Left lobe of liver (tissue), 2 donors: ENCODE measurements at places on chromosomes 3 and 15.
A peak's percentile ranks its signal among the peaks of the same experiment; 100 is the strongest.

DNA sequence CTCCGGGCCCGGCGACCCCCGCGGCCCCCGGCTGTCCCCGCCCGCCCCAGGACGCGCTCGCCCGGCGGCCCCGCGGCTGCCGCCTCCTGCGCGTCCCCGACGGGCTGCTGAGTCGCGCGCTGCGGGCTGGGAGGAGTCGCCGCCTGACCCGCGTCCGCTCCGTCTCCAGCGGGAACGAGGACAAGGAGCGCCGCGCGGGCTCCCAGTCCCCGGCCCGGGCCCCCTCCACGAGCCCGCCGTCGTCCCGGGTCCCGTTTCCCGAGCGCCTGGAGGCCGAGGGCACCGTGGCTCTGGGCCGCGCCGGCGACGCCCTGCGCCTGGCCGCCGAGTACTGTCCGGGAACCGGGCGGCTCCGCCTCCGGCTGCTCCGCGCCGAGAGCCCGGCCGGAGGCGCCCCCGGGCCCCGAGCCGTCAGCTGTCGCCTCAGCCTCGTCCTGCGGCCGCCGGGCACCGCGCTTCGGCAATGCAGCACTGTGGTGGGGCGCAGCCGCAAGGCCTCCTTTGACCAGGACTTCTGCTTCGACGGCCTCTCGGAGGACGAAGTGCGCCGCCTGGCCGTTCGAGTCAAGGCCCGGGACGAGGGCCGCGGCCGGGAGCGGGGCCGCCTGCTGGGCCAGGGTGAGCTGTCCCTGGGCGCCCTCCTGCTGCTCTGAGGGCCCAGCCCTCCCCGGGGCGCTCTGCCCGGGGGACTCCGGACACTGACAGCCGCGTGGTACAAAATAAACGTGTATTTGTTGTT lies 1.5 kb downstream of the C2CD4A start:
- DNase-seq, result peak; percentile 65

- DNase-seq, result no peak
Measured at GRCh38 chr3:73144276-73144675, 82.8 kb downstream of the EBLN2 start.

DNA sequence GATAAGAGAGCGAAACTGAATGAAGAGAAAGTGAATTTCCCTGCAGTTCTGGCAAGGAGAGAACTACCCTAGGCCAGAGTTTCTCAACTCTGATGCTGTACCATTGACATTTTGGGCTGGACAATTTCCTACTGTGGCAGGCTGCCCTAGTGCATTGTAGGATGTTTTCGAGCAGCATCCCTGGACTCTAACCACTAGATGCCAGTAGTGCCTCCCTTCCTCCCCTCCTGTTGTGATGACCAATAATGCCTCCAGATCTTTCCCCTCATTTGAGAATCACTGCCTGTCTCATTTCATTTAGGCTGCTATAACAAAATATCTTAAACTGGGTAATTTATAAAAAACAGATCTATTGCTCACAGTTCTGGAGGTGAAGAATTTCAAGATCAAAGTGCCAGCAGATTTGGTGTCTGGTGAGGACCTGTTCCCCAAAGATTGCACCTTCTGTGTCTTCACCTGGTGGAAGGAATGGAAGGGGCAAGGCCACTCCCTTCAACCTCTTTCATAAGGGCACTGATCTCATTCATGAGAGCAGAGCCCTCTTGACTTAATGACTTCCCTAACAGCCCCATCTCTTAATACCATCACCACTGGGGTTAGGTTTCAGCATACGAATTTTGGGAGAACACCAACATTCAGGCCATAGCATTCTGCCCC lies 188.9 kb upstream of the MEIS2 start:
- DNase-seq, result peak; percentile 75

- no peak for DNase-seq
Measured at GRCh38 chr3:13213911-13214846, 140.9 kb upstream of the IQSEC1 start.

DNA sequence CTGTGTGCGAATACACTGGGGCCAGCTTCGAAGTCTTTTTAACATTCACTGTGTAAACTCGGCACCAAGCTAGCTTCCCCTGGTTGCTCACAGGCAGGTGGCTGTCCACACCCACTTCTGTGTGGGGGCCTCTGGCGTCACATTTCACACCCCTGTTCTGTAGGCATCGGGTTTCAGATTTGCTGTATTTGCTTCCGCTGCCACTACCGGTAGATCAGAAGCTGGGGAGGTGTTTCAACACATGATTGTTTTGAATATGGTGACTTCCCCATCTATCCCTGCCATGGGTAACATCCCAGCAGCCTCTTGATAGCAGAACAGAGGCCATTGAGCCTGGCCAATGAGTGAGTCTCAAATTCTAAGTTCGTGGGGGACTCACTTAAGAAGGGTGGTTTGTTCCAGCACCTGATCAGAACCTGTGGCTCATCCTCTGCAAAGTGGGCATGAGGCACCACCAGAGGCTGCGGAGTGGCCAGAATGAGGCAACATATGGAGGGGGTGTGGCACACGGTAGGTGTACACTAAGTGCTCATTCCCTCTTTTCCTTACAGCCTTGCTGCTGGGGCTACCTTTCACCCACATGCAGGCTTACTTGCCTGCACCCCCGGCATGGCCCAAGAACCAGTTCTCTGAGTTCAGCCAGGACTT lies 61.5 kb downstream of the IQSEC1 start:
- DNase-seq, result no peak

- no peak for DNase-seq
Measured at GRCh38 chr3:17136136-17136721, 251.5 kb downstream of the PLCL2 start.

GRCh38 chr3:162041622-162042021 lies 545.0 kb downstream of the OTOL1 start:
- no peak for DNase-seq

- peak; percentile 100 for DNase-seq
Measured at GRCh38 chr3:88058581-88059379, at the start of the genes CGGBP1 and ZNF654. TSS of gene CGGBP1 (minus strand) at chr3:88059005. CDS start at chr3:88055976, 3,029 bp downstream. TSS of gene ZNF654 (plus strand) at chr3:88059255. CDS start at chr3:88059320, 65 bp downstream.

DNA sequence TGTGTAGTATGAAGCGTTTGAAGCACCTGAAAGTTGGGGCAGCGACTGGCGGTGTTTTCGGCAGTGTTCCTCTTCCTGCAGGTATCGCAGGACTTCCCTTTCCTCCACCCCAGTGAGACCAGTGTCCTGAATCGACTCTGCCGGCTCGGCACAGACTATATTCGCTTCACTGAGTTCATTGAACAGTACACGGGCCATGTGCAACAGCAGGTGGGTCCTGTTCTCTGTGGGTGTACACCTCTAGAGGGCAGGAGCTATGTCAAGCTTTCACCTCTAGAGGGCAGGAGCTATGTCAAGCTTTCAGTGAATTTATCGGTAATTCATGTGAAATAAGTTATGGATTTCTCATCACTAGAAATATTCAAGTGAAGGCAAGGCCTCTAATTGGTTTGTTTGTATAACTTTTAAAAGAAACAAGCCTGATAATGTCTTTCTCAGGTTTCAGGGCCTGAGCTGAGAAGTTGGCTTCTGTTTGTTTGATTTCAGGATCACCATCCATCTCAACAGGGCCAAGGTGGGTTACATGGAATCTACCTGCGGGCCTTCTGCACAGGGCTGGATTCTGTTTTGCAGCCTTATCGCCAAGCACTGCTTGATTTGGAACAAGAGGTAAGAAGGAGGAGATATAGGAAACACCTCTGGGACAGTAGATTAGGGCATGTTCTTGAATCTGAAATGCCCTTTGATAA lies 5.3 kb downstream of the TUBGCP4 start:
- no peak for DNase-seq

DNA sequence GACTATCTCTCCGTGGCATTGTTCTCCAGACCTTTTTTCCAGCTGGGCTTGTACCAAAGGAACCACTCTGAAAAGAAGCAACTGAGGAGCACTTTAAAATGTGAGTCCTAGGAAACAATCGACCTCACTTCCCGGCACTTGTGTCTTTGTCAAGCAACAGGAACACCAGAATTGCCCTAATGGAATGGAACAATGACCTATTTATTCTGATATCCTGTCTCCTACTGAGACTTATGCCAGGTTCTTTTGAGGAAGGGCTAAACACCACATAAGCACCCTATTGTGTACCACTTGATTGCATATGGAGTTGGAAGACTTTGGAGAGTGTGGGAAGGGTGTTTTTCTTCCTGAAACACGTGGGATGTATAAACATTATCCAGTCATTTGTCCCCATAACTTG lies 56.8 kb upstream of the TGFBR2 start:
- DNase-seq, result no peak

GRCh38 chr3:14767245-14768051 lies 51.3 kb upstream of the FGD5 start:
- peak; percentile 8 for DNase-seq

DNA sequence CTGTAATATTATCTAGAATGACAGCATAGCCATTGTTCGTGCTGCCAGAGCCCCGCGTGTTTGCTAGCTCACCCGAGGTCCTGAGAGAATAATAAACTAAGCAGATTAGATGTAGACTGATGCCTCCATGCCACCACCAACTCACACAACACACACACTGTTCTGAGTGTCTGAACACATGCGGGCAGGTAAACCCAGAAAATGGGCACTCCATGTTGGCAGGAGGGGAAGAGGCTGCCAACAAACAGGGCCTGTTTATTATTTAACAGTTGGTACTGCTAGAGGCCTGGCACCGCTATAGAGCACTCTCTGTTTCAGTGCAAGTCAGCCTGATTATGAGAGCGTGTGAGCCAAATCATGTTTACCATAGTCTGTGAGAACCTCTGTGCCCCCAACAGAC lies 299.0 kb downstream of the ZBTB20 start:
- DNase-seq, result peak; percentile 52

- no peak for DNase-seq
Measured at GRCh38 chr15:40217166-40217824, 21.6 kb upstream of the PAK6 start.

GRCh38 chr3:10353160-10353559 lies 32.2 kb upstream of the SEC13 start:
- no peak for DNase-seq

GRCh38 chr3:187293516-187294430 lies 2.2 kb upstream of the MASP1 start:
- no peak for DNase-seq

DNA sequence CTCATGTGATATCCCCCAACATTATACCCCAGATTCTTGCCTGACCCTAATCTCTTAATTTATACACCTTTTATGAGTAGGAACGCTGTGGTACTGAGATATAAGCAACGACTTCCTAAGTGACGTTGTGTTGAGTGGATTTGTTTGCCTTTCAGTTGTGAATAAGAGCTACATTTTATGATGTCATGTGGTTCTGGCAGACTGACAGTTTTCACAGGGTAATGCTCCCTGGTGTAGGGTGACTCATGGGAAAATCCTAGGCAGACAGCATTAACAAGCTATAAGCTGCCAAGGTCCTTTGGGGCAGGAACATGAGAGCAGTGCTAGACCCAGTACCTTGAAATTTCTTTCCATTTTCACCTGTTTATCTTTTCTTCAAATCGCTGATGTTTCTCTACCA lies 11.2 kb downstream of the C3orf52 start:
- DNase-seq, result no peak

DNA sequence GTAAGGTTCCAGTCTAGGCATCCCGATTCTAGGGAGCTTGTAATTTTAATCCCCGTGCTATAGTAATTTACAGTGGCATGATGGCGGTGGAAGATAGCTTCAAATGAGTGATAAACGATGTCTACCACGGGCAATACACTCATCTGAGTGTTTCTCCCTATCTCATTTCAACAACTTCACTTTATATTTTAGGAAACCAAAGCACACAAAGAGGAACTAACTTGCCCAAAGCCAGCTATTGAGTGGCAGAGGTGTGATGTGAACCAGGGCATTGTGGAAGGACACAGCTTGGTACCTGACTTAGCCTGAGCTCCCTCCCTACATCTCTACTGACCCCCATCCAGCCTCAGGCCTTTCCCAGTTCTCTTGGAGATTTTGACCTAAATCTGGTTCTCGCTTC lies 16.9 kb upstream of the FILIP1L start:
- no peak for DNase-seq

DNA sequence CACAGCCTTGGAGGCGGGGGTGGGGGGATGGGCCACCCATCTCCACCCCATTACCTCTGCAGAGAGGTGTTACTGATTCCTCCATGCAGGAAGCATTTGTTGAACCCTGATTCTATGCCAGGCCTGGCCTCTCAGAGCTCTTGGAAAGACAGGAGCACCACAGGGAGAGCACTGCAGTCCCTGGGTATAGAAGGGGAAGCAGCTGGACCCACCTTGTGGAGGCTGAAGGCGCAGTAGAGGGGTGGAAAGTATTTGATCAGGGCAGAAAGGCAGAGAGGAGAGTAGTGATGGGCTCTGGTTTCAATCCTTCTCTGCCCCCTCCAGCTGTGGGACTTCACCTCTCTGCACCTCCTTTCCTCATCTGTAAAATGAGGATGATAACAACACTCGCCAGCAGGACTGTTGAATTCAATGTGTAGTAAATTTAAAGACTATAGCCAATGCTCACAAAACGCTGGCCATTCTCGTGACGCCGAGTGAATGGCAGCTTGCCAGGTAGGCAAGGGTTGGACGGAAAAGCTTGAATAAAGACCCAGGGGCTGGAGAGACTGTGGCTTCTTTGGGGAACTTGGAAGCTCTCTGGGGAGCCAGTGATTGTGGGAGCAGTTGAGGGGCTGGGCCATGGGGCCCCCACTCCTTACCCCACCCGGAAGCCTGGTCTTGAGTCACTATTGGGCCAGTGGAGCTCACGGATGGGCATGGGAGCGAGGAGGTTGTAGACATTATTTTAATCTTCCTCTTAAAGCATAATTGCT lies 8.0 kb upstream of the CCDC33 start:
- DNase-seq, result no peak

GRCh38 chr15:89367485-89368451 lies 33.1 kb upstream of the POLG start:
- no peak for DNase-seq

- no peak for DNase-seq
Measured at GRCh38 chr15:42974202-42974862, 53.8 kb upstream of the TTBK2 start.

DNA sequence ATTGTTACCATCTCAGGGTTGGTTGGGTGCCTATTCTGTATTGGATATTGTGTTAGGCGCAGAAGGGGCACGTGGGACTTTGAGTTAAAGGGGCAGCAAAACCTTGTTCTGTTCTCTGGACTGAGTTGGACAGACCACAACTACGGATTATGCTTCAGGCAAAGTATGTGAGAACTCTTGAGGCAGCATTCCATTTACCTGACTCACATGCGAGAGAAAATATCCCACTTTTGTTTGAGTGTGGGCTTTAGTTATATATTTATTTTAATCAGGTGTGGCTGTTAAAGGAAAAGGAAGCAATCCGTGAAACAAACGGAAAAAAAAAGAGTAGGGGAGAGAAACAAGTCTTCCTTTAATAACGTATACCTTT lies 627 bp upstream of the PLS1 start:
- DNase-seq, result no peak
